ENCODE measurements at places on chromosomes 3 and 15.
A peak's percentile ranks its signal among the peaks of the same experiment; 100 is the strongest.

DNA sequence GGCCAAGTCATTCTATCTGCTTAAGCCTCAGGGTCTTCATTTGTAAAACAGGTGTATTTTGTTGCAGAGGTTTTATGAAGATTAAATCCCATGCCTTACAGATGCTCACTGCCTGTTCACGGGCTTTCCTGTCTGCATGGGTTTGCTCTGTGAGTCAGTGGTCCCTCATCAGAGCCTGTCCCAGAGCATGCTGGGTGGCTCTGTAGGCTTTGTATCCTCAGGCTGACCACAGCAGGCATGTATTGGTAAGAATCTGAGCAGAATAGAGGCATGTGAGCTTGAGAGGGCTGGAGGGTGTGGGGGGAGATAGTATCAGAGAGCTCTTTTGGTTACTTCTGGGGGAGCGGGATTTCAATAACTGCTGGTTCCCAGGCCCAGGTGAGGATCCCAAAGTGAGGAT lies 45.4 kb upstream of the PLXNA1 start:
- DNase-seq, result no peak

DNA sequence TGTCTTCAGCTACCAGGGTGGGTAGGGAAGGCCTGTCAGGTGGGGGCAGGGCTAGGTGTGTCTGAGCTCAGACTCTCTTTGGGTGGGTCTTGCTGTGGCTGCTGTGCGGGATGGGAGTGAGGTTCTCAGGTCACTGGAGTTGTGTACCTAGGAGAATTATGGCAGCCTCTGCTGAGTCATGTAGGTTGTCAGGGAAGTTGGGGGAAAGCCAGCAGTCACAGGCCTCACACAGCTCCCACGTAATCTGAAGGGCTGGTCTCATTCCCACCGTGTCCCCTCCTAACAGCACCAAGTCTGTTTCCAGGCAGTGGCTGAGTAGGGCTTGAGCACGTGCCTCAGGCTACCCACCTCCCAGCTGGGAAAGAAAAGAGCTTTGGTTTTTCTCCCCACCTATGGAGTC lies 67.0 kb downstream of the CHCHD4 start:
- no peak for DNase-seq

- DNase-seq, result no peak
Measured at GRCh38 chr15:81536356-81536755, 162.3 kb upstream of the TMC3 start.

GRCh38 chr3:124584245-124584551 lies 146.1 kb upstream of the UMPS start:
- no peak for DNase-seq

DNA sequence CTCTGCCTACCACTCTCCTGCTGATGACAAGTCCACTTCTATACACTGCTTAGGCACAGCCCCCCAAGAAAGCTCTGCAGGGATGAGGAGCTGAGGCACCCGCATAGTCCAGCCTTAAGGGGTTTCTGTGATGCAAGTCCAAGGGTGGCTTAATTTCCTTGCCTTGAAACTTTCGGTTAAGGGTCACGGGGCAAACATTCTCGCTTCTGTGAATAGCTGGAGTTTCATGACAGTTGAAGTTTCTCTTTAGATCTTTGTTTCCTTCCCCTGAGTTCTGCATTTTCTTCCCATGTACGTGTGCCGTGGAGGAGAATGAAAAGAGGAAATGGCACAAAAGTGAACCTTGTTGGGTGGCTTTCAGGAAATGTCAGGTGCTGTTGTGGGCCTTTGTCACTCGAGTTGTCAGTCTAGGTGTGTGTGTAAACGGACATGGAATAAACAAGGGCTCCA lies 7.0 kb downstream of the GPR160 start:
- peak; percentile 17 for DNase-seq

- DNase-seq, result no peak
Measured at GRCh38 chr15:43748376-43748775, 2.1 kb downstream of the PDIA3 start.

- no peak for DNase-seq
Measured at GRCh38 chr3:138732456-138732855, 102.3 kb downstream of the PIK3CB start.

DNA sequence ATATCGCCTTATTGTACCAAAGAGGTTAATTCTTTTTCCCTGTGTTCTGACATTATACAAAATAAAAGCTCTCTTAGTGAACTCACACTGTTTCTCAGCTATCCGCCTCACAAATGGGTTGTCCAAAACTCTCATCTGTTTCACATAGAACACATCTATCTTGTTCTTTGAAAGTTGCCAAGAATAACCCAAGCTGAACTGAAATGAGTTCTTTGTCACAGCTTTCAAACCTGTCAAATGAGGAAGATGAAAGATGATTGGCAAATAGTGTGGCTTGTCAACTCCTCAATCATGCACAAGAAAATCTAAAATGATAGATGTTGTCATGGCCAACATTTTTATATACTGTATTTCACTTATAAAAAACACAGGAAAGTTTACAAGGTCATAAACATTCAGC lies 168.1 kb upstream of the OSTN start:
- DNase-seq, result no peak

GRCh38 chr15:50113187-50113505 lies 5.9 kb downstream of the ATP8B4 start:
- DNase-seq, result no peak

GRCh38 chr3:77323626-77324025 lies 283.7 kb downstream of the ROBO2 start:
- no peak for DNase-seq

DNA sequence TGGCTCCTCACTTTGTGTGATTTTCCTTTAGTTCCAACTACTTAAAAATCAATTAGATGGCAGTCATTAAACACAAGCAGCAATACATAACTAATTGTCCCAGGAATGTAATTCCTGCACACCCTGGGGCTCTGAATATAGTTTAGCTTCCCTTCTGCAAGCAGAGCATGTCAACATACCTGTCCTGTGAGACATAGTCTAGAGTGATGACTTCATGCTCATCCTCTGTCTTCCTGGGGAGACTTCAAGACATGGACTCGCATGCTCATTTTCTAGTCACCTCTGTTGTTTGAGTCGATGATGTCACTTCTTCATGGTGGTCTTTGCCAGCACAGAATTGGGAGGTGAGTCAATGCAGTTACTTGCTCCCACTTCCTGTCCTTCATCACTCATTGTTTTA lies 15.7 kb downstream of the C3orf52 start:
- DNase-seq, result no peak

DNA sequence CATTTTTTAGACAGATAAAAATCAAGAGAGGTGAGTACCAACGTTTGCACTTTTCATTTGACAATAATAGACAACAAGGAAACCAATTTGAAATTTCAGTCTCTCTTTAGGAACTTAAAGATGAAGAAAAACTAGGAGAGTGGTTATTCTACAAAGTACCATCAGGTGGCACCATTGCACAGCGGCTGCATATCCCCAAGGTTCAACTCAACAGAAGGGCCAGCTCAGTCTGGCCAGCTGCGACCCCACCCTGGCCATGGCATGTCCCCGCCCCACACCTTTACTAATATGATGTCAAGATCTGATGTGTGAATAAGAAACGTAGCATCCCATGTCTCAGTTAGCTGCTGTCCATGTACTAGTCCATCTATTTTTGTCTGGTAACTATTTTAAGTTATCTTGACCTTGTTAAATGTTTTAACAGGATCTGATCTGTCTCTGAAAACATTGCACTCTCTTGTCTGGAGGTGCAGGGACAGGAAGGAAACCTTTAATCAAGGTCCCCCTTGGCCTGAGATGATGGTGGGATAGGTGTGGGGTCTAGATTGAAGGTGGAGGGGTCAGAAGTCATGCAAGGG lies 35.5 kb upstream of the CGNL1 start:
- no peak for DNase-seq

GRCh38 chr3:155782390-155782953 lies 23.6 kb downstream of the C3orf33 start:
- DNase-seq, result no peak

DNA sequence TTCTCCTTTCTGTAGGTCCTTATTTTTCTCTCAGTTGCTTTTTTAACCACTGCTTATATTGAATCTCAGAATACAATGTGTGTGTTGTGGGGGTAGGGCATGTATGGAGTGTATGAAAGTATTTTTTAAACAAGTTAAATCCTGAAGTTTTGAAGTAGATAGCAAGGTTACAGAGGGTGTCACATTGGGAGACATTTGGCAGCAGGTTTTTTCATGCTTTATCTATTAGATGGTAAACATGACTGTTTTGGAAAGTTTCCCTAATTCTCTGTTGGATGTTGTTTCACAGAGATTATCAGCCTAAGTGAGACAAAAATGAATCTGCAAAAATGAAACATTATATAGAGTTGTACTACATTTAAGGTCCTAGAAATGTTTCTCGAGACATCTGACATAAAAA lies 190.6 kb upstream of the ARPP21 start:
- DNase-seq, result no peak

DNA sequence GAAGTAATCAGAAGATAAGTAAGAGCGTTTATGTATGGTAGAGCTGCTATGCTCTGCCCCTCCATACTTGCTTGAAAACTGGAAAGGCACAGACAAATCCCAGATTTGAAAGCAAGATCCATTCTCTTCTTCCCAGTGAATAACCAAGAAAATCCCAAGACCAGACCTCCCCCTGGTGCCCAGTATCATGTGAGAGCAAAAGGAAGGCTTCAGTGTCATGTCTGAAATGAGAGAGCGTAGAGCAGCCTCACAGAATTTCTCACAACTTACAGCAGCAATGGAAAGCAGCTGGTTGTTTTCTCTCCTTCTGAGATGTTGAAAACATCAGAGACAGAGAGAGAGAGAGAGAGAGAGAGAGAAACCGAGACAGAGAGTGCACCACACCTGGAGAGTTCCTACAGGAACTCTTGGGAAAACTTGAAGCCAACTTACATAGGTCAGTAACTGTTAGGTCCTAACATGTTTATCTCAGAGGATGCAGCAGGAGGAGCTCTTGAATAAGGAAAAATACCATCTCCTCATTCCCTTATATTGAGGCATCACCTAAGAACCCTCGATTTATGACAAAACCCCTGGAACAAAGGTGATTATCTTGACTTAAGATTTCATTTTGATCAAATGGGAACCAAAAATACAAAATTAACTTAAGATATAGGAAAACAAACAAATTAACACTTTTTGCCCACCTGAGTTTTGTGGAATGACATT lies 273.3 kb downstream of the NSUN3 start:
- peak; percentile 6 for DNase-seq

GRCh38 chr3:48993834-48994233 lies 3.8 kb downstream of the P4HTM start:
- no peak for DNase-seq

- no peak for DNase-seq
Measured at GRCh38 chr3:159881208-159881607, 107.4 kb upstream of the IL12A start.

DNA sequence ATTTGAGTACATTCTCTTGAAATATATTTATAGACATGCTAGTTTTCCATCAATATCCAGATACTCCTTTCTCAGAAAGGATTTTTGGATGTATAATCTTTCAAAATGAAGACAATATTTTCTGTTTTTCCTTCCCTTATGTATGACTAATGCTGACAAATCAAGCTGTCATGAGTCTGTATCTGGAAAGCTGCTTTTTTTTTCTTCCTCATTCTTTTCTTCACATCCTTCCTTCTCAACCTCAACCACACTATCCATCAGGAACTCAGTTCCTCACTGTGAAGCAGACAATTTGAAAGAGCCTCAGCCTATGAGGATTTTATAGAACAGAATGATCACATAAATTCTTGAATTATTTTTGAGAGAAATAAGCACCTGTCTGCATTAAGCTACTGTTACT lies 335.9 kb upstream of the EPHA6 start:
- no peak for DNase-seq

DNA sequence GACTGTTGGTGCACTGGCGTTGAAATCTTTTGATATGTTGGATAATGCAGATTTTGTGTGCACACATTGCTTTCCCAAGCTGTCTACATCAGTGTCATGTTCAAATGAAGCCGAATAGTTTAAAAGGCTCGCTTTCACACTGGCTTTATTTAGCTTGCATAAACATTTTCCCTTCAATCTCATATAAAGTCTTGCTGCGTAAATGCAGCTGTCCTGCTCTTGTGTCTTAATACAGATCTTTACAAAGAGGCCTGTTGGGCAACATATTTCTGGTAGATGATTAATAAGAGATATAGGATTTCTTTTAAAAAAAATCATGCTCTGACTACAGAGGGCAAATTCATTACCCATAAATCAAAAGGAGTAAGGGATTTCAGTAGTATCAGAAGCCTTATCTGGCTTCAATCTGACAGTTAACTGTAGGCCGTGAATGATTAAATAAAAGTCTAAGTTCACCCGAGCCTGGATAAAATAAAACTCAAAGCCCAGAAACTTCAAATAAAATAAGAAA lies 937.2 kb downstream of the FHIT start:
- DNase-seq, result no peak

GRCh38 chr15:95609096-95609495 lies 721.4 kb upstream of the NR2F2 start:
- DNase-seq, result no peak

GRCh38 chr15:67783303-67783702 lies 42.0 kb upstream of the SKOR1 start:
- no peak for DNase-seq

DNA sequence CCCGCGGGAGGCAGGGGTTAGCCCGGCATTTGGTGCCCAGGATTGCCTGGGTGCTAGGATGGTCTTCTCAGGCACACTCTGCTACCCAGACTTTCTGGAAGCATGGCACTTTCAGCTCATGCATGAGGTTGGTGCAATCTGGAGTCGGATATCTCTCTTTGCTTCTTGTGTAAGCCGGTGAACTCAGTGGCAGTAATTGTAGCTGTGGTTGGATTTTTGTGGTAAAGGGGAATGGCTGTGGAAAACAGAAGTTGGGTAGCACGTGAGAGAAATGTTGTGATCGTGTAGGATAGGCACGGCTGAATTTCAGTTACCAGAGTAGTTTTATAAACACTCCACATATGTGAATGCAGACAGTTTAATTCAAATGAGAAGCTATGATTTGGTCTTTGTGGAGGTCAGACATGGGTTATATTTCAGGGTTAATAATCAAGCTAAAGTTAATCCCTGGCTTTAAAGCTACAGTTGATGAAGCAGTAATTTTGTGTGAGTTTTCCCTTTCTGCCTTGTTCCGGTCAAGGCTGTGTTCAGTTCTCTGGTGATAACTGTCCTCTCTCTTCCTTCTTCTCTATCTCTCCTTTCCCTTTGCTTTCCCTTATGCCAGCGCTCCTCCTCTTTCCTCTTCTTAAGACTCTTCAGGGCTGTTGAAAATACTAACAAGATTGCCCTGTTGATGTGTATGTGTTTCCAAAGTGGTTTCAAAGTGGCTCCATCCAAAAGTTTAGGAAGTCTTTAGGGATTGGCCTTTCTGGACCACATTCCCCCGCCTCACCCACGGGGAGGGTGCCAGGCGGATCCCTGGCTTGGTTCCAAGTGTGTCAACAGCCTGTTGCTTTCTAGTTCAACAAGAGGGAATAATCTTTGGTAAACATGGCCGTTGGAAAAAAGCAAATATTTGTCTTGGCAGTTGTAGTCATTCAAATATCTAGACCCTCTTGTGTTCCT lies 404.6 kb upstream of the C2CD4B start:
- DNase-seq, result no peak

DNA sequence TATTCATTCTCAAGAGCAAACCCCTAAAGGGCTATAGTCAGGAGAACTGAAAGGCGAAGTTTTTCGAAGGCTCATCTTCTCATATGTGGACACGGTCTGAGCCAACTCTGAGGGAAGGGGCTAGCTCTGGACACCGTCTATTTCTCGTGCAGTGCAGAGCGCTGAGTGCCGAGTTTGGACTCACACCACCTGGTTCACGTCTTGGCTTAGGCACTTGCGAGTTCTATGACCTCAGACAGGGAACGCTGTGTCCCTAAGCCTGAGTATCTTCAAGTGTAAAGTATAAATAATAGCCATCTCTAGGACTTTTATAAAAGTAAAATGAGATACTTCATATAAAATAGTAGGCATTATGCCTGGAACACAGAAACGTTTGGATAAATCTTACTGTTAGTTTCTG lies 223.7 kb downstream of the FMN1 start:
- DNase-seq, result no peak

GRCh38 chr3:79414806-79415205 lies 353.0 kb downstream of the ROBO1 start:
- no peak for DNase-seq

All from putamen (tissue), 1 donor.